ENCODE measurements at places on chromosomes 3 and 15. TPM values are rescaled to one million over a fixed set of nuclear protein-coding genes. Genes with fewer than 3 reads are reported as not detected.

Gene SUSD5
- not detected for total RNA-seq

Gene TNK2
- total RNA-seq, result 43.0 TPM

Gene SLC6A11
- total RNA-seq, result not detected

Gene ZNF774
- 1.4 TPM for total RNA-seq

Gene SSUH2
- 0.31 TPM for total RNA-seq

Gene CTXND1
- not detected for total RNA-seq

Gene PPARG
- total RNA-seq, result 0.41 TPM

Gene ARGFX
- total RNA-seq, result not detected

Gene RAD51
- total RNA-seq, result 66.5 TPM

Gene HHLA2
- total RNA-seq, result 1.7 TPM

Gene PLA2G4D
- not detected for total RNA-seq

Gene CCR1
- 1.1 TPM for total RNA-seq

Gene ST8SIA2
- not detected for total RNA-seq
